ENCODE measurements at places on chromosomes 4 and X. TPM values are rescaled to one million over a fixed set of nuclear protein-coding genes. Genes with fewer than 3 reads are reported as not detected.

Gene MTMR8
- 4.3 TPM for total RNA-seq

Gene TBX22
- not detected for total RNA-seq

Gene TRIM60
- not detected for total RNA-seq

Gene FGB
- total RNA-seq = 1.9 TPM

Gene COL4A5
- 1.9 TPM for total RNA-seq

Gene PGAM4
- total RNA-seq = not detected

GRCh38 chr4:170015285-170015684 is 10.9 kb downstream of the MFAP3L start:
- no peak for DNase-seq

GRCh38 chrX:152641256-152641875 is 3.7 kb downstream of the GABRQ start:
- DNase-seq = no peak

- DNase-seq = no peak
Observed at GRCh38 chr4:188374871-188375270, 235.6 kb downstream of the TRIML1 start.

- no peak for DNase-seq
Observed at GRCh38 chrX:110321670-110322069, 3.8 kb upstream of the AMMECR1 start.

DNA sequence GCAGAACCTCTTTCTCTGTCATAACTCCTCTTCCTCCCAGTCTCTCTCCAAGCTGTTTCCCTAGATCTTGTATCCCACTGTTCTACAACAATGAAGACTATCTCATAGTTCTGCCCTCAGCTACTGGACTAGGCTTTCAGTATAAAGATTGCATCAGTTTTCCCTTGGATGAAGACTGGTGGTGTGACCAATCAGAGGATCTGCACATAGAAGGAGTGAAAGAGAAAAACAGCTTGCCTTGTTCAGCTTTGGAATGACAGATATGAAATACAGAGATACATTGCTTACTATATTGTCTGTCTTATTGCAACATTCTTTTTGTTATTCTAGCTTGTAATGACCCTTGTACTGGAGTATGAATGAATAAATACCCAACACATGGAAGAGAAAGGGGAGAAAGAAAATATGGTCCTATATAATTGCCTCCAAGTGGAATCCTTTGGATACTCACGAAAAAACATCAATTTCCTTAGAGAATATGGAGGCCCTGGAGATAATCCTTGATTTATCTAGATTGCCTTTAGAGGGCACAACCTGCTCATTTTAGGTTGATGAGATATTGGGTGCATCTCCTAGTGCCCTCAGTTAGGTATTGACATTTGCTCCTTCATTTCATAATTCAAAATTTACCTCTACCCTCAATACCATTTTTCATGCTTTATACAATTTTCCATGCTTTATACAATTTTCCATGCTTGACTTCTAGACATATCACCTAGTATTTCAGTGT is 395.8 kb downstream of the NAF1 start:
- no peak for DNase-seq

DNA sequence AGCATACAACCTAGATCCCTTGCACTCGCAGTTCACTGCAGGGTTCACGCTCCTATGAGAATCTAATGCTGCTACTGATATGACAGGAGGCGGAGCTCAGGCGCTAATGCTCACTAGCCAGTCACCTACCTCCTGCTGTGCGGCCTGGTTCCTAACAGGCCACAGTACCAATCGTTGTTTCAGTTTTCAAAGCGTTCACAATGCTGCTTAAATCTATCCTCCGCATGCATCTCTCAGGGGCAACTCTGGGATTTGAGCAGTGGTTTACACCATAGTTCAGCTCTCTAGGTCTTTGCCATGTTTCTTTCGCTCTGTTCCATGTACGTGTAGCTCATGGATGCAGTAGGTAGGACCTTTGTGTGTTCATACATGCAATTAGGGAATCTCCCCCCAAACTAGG is 47.2 kb downstream of the CLOCK start:
- peak; percentile 15 for DNase-seq

- no peak for DNase-seq
Observed at GRCh38 chr4:87097075-87097474, 123.3 kb downstream of the KLHL8 start.

- no peak for DNase-seq
Observed at GRCh38 chrX:108000751-108001150, 18.6 kb upstream of the TEX13B start.

- no peak for DNase-seq
Observed at GRCh38 chr4:5554376-5554775, 154.0 kb downstream of the EVC2 start.
